ENCODE measurements at places on chromosomes 16 and 17.

DNA sequence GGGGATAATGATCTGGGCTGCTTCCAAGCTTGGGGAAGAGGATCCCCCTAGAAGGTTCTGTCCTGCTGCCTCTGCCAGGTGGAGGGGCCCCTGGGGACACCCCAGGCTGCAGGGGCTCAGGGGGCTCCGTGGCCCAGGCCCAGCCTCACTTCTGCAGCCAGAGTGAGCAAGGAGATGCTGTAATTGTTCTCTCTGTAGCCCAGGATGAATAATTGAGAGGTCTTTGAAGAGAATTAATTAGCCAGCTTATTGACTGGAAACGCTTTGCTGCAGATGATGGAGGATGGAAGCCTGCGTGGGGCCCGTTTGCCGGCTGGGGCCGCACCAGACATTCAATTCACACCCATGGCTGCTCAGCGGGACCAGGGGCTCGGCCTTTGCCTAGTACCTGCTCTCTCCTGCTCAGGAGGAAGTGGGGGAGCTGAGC, 38.5 kb downstream of the TMEM235 start:
- no peak for DNase-seq

- DNase-seq: no peak
Measured at GRCh38 chr16:80366023-80366422, 174.8 kb upstream of the DYNLRB2 start.

DNA sequence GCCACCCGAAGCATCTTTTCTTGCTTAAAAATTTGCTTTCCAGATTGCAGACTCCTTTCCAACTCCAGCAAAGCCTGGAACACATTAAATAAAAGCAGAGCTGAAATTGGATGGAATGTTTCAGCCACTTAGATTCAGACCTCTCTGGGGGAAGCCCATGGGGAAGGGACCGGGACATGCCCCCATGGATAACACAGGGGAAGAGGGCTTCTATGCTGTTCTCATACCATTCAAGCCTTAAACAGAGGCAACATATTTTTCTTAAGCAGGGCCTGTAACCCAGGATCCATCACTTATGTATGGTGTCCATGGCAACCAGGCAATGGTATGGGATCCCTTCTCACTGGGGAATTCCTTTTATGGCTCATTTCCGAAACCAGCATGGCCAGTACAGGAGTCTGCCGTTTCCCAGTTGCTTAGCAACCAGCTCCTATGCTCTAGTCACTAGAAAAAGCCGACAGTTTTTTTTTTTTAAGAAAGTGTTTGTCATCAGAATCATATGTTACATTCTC, 62.0 kb upstream of the MARCHF10 start:
- no peak for DNase-seq

- no peak for DNase-seq
Measured at GRCh38 chr17:3475812-3476610, at the start of gene ASPA. ASPA (plus strand) TSS chr17:3475997; CDS start chr17:3476160, 163 bp downstream.

DNA sequence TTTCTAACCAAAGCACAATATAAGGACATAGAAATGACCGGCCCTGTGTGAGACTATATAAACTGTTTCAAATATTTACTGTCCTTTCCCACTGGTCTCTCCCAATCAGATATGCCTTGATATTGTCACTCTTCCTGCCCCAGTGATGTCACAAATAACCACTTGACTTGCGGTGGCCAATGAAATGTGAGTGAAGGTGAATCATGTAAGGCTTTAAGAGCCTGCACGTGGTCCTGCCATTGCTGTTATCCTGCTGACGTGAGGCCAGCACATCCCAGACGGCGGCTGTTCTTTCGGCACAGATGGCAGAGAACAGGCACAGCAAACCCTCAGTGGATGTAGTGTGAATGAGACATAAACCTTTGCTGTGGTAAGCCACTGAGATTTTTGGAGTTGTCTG, 5.4 kb upstream of the KLHL11 start:
- DNase-seq: no peak

DNA sequence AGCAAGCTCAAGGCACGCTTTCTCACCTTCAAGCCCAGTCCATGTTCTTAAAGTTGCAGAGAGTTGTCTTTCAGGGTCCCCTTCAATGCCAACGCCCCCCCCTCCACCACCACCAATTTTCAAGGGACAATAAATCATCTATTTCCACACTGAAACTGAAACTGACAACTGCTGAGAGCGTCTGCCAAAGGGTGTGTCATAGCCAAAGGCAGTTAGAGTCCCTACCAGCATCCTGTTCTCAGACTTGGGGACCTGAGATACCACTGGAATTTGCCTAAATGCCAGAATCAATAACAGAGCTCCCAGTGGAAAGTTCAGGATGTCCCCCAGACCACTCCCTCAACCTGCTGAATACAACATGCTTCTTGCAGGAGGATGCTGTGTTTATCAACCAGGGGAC, 133.2 kb upstream of the SOX9 start:
- DNase-seq: no peak

DNA sequence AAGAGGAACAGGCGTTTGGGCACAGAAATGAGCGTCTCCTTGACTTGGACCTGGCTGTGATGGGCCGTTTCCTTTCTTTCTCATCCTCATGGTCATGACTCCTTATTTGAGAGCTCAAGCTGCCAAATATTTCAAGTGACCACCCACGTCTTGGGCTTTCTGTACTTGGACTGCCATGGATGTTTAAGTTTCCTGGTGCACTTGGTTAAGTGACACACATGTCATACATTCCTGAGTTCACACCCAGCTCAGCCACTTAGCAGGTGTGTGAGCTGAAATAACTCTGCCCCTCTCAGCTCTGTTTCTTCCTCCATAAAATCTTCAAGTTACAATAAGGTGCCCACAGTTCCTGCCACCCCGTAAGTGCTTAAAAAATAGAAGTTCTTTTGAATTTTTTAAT, 114.5 kb downstream of the CLEC16A start:
- DNase-seq: no peak

GRCh38 chr17:79748295-79749099, 17.8 kb downstream of the ENPP7 start:
- DNase-seq: no peak

DNA sequence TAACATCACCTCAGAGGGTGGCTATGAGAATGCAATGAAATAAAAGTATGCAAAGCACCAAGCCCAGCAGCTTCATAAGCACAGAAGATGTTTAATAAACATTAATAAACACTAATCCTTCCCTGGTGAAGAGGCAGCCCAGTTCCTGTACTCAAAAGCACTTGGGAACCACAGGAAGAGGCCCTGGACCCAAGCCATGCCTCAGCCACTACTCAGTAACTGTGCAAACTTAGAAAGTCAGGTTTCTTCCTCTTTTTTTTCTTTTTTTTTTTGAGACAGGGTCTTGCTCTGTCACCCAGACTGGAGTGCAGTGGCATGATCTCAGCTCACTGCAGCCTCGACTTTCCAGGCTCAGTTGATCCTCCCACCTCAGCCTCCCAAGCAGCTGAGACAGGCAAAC, 5.3 kb downstream of the ARHGAP17 start:
- no peak for DNase-seq

GRCh38 chr16:50303605-50304466, 37.5 kb downstream of the ADCY7 start:
- no peak for DNase-seq

GRCh38 chr16:1489077-1489476, 333 bp upstream of the PTX4 start:
- no peak for DNase-seq

- DNase-seq: no peak
Measured at GRCh38 chr17:69547230-69547629, 132.7 kb downstream of the MAP2K6 start.

- DNase-seq: no peak
Measured at GRCh38 chr16:9599415-9600120, 508.1 kb downstream of the HAPSTR1 start.

- no peak for DNase-seq
Measured at GRCh38 chr17:6575596-6575988, 19.2 kb upstream of the PITPNM3 start.

- DNase-seq: no peak
Measured at GRCh38 chr17:6045621-6046357, 24.4 kb upstream of the WSCD1 start.

DNA sequence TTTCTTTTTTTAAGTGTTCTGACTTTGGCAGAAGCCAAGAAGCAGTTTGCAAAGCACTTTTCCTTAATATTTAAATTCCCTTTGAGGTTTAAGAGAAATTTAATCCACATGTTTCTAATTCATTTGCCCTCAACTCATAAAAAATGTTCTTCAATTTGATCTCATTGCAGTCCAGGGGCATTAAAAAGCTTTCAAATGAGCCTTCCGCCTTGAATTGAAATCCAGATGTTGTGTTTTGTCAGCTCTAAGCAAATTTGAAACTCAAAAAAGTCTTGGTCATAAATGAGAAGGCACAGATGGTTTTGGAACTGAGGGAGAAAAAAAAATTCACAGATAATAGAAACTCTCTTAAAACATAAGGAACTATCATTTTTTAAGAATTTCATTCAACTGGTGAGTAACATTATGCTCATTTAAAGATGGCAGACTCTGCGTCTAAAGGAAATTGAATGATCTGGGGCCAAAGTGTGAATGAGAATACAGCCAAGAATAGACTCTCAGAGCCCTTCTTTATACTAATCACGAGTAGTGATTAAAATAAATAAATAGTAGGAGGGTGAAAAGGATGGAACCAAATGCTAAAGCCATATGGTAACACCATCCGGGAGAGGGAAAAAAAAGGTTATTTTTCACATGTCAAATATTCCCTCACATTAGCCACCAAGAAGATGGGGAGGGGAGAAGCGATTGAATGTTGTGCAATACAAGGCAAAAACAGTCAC, 1304.7 kb downstream of the CDH8 start:
- no peak for DNase-seq

DNA sequence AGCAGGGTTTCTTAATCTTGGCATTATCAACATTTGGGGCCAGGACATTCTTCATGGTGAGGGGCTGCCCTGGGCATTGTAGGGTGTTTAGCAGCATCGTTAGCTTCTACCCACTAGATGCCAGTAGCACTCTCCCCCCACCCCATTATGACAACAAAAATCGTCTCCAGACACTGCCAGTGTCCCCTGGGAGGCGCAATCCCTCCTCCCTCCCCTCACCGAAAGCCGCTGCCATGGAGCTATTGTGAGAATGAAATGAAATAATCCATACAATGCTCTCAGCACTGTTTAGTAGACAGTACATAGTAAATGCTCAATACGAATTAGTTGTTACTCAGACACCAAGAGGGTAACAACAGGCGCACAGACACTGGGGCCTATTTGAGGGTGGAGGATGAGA, 502.9 kb downstream of the NPIPA7 start:
- DNase-seq: no peak

DNA sequence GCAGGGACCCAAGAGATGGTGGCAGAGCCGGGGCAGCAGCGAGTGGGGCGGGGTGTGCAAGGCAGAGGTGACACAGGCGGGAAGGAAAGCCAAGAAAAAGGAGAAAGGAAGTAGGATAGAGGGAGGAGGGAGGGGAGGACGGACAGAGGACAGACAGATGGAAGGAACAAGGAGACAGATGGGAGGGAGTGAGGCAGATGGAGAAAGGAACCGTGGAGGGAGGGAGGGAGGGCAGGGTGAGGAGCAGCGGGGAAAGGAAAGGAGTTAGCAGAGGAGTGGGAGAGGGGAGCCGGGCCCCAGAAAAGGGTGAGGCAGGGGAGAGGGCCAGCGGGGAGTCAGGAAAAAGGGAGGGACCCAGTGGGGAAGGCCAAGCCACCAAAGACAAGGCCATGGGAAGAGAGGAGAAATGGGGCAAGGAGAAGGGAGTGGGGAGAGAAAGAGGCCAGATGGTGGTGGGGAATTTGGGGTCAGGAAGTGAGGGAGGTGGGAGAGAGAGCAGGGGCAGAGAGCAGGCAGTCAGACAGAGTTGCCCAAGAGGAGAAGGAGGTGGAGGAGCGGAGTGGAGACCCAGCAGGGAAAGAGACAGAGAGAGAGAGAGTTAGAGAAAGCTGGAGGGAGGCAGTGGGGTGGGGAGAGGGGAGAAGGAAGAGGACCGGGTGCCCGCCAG, 13.2 kb upstream of the ASGR1 start:
- no peak for DNase-seq

DNA sequence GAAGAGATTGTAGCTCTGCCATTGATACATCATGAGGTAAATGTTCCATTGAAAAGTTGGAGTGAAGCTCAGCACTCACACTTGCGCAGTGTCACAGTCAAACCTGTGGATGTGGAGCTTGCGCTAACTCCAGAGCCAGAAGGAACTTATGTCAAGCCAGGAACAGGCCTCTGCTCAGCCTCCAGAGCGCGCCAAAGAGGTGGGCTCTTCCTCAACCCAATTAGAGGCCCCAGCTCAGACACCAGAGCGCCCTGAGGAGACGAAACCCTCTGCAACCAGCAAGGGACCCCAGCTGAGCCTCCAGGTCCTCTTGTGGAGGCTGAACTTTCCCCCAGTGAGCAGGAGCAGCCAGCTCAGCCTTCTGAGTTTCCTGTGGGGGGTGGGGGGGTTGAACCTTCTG, 61.5 kb upstream of the FBXO47 start:
- DNase-seq: no peak

GRCh38 chr16:8310323-8310722, 280.0 kb downstream of the TMEM114 start:
- no peak for DNase-seq

DNA sequence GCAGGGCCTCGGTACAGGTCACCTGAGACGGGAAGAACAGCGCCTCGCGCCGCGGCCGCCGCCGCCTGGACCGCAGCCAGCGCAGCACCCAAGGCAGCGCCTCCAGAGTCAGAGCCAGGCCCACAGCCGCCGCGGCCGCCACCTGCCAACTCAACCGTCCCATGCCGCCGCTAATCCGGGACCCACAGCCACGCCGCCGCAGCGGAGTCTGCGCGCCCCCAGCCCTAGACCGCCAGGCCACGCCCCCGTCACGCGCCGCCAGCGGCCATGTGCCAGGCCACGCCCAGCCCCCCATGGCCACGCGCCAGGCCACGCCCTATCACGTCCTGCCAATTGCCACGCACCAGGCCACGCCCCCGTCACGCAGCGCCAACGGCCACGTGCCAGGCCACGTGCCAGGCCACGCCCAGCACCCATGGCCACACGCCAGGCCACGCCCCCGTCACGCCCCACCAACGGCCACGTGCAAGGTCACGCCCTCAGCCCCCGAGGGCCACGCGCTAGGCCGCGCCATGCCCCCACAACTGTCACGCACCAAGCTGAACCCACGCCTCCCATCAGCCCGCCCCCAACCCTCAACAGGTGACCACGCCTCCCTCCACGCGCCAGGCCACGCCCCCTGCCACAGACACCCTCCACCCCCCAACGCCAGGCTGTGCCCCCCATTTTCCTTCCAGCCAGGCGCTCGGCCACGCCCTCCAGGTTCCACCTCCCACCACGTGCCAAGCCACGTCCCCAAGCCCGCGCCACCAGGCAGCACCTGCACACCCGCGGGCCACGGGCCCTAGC, at the start of gene PLD6:
PLD6 (minus strand) TSS at position 210 of the 789 bp plus-strand sequence; CDS start at position 163, 47 bp downstream.
- peak; percentile 81 for DNase-seq

GRCh38 chr16:166375-167121, 770 bp downstream of the HBM start:
- no peak for DNase-seq

- DNase-seq: no peak
Measured at GRCh38 chr16:81041696-81042095, 6.1 kb downstream of the ATMIN start.

- no peak for DNase-seq
Measured at GRCh38 chr17:8015957-8016631, 13.7 kb downstream of the GUCY2D start.

GRCh38 chr17:75059369-75060345, 12.6 kb downstream of the KCTD2 start:
- DNase-seq: no peak

- DNase-seq: no peak
Measured at GRCh38 chr17:66960613-66961012, 3.9 kb upstream of the CACNG4 start.

Measured in stimulated activated CD4-positive, alpha-beta T cell treated with anti-CD3 and anti-CD28 coated beads, Interleukin-1b, Interleukin-23, amount 100 ng/mL, for 1 hour (primary cell).